ENCODE measurements at places on chromosomes 1 and 21.
A peak's percentile ranks its signal among the peaks of the same experiment; 100 is the strongest.

DNA sequence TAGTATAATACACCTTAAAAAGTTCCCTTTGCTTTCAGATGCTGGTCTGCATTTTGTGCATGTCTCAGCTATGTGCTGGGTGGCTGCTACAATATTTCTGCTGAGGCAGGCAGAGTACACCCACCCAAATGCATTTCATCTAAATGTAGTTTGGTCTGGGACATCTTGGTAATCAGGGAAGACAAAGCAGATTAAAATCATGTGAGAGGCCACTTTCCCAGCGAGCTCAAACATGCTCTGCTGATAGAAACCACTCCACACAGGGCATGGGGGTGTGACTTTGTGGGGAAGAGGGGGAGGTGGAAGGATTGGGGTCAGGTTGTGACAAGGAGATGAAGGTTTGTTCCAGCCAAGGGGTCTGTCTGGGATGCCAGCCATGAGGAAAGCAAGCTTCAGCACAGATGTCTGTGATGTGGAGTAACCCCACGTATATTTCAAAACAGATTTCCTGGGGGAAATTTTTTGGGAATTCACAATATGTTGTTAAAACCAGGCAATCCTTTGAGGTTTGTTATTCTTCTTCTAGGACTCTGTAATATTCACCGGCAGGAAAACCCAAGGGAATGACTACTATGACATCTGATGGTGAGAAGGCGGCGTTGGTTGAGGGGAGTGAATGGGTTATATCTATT is 255.1 kb upstream of the FGGY start:
- DNase-seq: no peak

- peak; percentile 55 for DNase-seq
Observed at GRCh38 chr1:97433094-97433823, 487.6 kb downstream of the DPYD start.

DNA sequence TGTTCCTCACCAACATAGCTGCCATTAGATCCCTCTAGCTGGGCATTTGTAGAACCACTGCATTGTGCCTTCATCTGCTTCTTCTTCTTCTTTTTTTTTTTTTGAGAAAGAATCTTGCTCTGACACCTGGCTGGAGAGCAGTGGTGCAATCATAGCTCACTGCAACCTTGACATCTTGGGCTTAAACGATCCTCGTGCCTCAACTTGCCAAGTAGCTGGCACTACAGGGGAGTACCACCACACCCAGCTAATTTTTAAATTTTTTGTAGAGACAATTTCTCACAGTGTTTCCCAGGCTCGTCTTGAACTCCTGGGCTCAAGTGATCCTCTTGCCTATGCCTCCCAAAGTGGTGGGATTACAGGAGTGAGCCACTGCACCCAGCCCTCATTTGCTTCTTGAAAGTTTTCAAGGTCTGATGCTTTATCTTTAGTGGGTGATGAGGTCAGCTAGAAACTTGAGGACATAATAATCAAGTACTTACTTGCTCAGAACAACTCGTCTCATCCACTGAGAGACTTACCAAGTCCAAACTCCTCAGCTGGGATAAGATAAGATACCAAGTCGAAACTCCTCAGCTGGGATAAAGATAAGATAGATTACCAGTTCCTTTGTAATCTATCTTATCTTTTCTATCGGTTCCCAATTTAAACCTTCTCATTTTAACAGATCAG is 71.5 kb downstream of the MACF1 start:
- DNase-seq: no peak

DNA sequence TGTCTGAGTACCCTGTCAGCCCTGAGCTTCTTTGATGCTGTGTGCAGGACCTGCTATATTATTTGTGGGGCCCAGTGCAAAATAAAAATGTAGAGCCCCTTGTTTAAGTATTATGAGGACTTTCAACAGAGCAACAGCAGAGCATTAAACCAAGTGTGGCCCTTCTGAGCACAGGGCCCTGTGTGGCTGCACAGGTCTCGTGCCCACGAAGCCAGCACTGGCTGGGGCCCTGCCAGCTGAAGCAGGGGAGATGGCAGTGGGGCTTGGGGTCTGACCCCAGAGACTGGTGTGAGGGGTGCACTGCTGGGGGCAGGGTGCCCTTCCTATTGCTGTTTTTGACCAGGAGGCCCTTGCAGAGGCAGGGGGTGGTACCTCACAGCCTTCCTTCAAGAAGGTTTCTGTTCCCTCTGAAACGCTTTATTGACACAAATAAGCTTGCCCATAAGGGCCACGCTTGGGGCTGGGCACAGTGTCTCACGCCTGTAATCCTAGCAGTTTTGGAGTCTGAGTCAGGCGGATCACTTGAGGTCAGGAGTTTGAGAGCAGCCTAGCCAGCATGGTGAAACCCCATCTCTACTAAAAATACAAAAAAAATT is 2.2 kb upstream of the SEMA4A start:
- no peak for DNase-seq

DNA sequence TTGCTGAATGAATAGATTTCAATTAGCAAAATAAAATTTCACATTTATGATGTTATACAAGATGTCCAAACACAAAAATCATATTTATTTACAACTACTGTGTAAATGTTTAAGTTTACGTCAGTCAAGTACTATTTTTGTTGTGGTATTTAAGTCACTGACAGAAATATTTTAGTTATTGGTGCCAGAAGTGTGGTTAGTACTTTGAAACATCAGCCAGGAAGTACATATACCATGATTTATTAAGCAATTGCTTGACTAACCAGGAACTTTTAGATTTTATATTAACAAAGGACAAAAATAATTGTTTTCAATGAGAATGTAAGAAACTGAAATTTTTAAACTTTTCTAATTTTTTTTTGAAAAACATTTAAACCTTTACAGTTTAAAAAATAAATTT is 2.4 kb upstream of the FCRL4 start:
- no peak for DNase-seq

DNA sequence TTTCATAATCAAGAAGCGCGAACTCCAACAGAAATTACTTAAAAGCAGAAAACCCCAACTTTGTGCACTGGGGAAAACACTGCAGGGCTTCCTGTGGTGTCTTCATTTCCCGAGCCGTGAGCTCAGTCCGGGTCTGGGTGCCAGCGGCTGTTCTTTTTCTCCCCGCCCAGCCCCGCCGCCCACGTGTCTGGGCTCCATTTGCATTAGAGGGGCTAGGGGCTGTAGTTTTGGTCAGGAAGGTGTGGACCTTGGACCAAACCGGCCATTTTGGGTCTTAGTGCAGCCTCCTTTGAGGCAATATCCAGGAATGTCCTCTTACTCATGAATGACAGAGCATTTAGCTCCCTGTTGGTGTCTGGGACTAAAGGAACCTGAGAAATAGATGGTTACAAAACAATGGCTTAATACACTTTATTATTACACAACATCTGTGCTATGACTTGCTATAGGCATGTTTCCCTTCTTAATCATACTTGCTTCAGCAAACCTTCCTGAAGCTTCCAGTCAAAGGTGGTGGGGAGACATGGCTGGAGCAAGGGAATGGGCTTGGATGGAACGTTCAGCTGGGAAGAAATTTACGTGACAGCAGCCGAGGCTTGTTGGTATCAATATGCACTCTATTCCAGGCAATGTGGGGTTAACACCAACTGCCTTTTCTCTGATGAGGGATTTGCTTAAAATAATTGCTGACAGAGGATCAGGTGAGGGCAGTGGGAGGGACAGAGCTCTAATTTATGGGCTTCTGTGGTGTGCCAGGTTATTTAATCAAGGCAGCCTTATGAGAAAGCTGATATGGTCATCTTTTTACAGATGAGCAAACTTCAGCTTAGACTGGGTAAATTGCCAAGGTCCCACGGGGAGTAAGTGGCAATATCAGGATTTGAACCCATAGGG is 1.1 kb downstream of the AGTRAP start:
- no peak for DNase-seq

- DNase-seq: no peak
Observed at GRCh38 chr1:203142684-203143408, 15.3 kb downstream of the ADORA1 start.

GRCh38 chr1:19035377-19036040 is 79.0 kb upstream of the IFFO2 start:
- no peak for DNase-seq

- no peak for DNase-seq
Observed at GRCh38 chr1:192378878-192379277, 62.1 kb downstream of the RGS21 start.

- DNase-seq: no peak
Observed at GRCh38 chr1:240682166-240682858, 70.4 kb upstream of the GREM2 start.

GRCh38 chr1:20279509-20279908 is 11.2 kb upstream of the VWA5B1 start:
- DNase-seq: no peak

DNA sequence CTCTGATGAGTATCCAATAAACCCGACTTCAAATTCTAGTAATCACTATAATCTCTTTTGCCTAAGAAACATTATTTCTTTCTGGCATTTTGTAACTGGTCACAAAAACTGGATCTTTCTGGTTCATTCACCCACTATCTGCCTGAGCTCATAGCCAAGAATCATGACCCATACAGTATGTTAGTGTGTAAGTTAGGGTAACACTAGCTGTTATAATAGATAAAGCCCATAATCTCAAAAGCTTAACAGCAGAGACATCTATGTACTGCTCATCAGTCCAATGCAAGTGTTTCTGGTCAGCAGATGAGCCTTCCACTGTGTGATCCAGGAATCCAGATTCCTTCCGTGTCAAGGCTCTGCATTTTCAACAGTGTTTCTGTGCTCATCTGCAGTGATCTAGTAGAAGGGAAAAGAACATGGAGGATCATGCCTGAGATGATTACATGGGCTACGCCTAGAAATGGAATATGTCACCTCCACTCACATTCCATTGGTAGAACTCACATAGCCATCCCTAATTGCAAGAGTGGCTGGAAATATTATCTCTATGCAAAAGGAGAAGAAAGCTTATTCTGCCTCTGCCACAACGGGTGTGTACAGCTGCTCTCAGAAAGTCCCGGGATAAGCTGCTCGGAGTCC is 27.7 kb downstream of the RRAGC start:
- DNase-seq: no peak

Data from hindlimb muscle (tissue), 1 donor.